Amniotic epithelial cell (primary cell): ENCODE measurements at places on chromosomes 2 and 18.

GRCh38 chr2:84770280-84770679 lies 110.6 kb downstream of the TRABD2A start:
- no peak for DNase-seq

DNA sequence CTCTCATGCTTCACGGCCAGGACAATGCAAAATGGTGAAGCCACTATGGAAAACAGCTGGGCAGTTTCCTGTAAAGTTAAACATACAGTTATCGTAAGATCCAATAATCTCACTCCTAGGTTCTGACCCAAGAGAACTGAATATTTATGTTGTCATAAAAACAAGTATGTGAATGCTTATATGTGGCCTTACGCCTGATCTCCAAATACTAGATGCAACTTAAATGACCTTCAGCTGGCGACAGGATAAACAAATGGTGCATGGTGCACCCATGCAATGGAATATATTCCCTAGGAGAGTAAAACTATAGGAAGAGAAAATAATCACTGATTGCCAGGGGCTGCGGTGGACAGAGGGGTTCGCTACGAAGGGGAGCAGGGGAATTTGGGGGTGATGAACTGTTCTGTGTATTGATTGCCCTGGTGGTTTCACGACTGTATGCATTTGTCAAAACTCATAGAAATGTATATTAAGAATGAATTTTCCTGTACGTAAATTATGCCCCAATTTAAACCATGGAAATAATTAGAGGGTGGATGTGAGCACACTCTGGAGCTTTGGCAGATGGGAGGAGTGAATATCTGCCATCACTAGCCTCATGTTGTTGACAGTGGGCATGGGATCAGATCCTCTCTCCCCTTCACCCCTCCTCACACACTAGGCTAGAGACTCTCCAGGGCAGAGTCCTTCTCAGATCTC lies 100.8 kb upstream of the MYCN start:
- DNase-seq, result no peak

DNA sequence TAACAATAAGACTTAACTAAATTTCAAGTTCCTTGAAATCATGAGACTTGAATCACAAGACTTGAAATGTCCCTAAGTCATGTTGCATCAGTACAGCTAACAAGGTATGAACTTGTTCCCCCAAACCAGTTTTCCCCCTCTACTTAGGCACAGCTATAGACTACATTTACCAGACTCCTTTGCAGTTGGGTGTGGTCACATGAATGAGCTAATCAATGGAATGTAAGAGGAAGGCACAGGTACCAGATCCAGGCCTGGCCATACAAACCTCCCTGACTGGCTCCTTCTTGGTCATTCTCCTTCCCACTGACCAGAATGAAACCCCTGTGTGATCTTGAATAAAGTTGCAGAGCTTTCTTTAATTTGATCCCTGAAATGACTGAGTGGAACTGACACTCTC lies 77.8 kb downstream of the DNER start:
- no peak for DNase-seq

- no peak for DNase-seq
Observed at GRCh38 chr18:77132369-77133050, at the start of gene MBP. Gene MBP (minus strand): TSS chr18:77132783. CDS start chr18:77105261, 27,522 bp downstream.

GRCh38 chr2:23390152-23390551 lies 5.2 kb downstream of the KLHL29 start:
- DNase-seq, result peak; percentile 60

DNA sequence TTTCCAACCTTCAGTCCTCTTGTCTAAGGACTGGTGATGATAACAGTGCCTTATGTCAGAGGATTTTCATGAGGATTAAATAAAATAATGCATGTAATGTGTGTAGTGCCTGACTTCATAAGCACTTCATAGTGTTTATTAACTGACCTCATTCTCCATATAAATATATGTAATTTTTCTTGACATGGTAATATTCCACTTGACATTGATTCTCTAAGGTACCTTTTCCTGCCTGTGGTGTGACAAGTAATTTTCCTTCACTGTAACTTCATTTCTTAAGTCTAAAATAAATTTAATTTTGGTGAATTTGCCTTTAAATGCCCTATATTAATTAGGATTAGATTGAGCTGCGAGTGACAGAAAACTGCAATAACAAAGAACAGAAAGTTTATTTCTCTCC lies 27.3 kb downstream of the SLC20A1 start:
- DNase-seq, result no peak
